ENCODE measurements at places on chromosomes 2 and 18.

DNA sequence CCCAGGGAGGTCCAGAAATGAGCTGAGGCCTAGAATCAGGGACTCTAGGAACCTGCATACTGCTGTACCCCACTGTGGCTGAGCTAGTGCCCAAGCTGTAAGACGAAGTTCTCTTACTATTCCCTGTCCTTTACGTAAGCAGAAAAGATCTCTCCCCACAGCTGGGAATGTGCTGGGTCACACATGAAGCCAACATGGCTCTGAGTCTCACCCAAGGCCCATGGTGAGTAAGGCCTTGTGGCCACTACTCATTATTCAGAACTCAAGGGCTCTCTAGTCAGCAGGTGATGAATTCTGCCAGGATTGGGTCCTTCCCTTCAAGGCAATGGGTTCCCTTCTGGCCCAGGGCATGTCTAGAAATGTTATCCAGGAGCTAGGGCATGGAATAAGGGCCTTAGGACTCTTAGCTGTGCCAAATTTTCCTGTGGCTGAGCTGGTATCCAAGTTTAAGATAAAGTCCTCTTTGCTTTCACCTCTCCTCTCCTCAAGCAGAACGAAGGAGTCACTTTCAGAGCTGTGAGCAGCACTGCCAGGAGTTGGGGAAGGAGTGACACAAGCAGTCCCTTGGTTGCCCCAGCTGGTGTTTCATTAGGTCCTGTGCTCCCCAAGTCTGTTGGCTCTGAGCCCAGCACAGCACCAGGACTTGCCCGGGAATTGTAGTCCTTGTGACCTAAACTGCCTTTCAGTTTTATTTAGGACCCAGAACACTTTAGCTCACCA is 707.6 kb downstream of the SLC4A3 start:
- DNase-seq, result no peak

DNA sequence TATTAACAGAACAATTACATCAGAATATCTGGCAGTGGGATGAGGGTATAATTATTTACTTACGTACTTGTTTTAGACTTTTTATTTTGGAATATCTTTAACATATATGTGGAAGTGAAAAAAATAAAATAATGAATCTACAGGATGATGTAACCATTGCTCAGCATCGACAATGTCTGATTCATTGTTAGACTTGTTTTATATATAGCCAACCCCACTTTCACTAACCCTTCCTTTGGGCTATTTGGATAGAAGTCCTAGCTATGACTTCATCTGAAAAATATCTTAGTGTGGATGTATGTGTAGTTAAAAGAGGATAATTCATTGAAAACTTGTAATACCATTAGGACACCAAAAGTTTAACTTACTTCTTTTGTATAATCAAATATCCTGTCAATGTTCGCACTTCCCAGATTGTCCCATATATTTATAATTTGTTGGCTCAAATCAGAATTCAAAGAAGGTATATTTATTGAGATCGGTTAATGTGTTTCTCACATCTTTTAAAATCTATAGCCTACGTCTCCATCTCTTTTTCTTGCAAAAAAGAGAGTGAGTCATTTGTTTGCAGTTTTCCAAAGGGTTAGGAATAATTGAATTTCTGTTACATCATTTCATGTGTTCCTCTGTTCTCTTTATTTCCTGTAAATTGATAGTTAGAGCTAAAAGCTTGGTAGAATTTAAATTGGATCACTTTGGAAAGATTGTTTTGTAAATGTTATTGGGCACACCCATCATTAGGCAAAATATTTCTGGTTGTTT is 506.1 kb upstream of the FAM98A start:
- DNase-seq, result no peak

GRCh38 chr18:64294967-64295366 is 146.1 kb upstream of the LINC00305 start:
- no peak for DNase-seq

DNA sequence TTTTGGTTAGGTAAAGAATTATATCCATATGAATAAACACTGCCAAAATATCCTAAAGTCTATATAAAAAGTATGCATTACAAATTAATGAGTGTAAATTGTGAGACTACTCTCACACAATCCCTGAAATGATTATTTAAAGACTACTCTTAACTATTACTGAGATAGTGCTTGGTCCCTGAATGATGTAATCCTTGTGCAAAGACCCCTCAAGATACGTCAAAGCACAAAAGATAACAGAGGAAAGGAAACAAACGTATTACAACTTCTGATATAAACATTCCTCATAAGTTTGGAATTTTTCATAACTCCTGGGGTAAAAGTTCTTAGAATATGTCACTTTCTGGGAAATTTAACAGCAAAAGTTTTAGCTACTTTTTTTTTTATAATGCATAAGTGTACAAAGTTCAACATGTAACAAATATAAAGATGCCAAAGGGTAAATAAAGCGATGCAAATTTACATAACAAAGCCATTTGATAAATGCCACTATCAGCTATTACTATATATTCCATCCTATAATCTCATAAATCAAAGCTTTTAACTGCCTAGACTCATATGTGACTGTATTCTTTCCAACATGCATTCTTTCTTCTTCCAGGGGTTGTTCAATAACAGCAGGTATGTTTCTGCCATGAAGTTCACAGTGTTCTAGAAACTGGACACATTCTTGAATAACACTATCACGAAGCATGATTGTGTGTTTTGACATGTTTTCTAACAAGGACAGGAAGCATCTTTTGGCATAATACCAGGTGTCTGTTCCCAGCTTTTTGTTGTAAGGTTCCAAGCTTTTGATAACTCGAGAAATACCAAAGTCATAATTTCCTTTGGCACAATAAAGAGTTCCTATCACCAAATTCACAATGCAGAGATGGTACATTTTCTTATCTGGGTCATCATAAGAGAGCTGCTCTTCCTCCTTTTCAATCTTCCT is 158.0 kb downstream of the AGPS start:
- DNase-seq, result no peak
